ENCODE measurements at places on chromosomes 5 and 9. TPM values are rescaled to one million over a fixed set of nuclear protein-coding genes. Genes with fewer than 3 reads are reported as not detected.

GRCh38 chr9:83956086-83956435 lies 24.0 kb downstream of the HNRNPK start:
- DNase-seq = no peak

GRCh38 chr9:125509476-125509875 lies 197.5 kb downstream of the MAPKAP1 start:
- DNase-seq = no peak

DNA sequence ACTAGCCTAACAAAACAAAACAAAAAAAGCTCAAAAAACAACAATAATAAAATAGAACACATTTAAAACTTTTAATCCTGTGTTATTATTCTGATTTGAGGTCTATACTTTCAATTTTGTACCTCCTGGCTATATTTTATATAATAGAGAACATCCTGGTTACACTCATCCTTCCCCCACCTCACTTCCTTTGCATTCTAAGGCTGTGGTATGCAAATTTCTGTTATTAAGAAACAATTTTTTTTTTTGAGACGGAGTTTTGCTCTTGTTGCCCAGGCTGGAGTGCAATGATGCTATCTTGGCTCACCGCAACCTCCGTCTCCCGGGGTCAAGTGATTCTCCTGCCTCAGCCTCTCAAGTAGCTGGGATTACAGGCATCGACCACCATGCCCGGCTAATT lies 3.1 kb upstream of the RPL37 start:
- no peak for DNase-seq

- DNase-seq = no peak
These were observed 250.1 kb downstream of the FAM170A start for GRCh38 chr5:119879446-119879845.

DNA sequence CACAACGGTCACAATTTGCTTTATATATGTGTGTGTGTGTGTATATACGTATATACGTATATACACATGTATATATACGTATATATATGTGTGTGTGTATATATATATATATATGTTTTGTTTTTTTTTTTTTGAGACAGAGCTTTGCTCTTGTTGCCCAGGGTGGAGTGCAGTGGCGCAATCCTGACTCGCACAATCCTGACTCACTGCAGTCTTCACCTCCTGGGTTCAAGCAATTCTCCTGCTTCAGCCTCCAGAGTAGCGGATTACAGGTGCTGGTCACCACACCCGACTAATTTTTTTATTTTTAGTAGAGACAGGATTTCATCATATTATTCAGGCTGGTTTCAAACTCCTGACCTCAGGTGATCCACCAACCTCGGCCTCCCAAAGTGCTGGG lies 3.1 kb downstream of the RNF38 start:
- no peak for DNase-seq

- DNase-seq = no peak
These were observed 5.7 kb downstream of the TBCA start for GRCh38 chr5:77770293-77771005.

DNA sequence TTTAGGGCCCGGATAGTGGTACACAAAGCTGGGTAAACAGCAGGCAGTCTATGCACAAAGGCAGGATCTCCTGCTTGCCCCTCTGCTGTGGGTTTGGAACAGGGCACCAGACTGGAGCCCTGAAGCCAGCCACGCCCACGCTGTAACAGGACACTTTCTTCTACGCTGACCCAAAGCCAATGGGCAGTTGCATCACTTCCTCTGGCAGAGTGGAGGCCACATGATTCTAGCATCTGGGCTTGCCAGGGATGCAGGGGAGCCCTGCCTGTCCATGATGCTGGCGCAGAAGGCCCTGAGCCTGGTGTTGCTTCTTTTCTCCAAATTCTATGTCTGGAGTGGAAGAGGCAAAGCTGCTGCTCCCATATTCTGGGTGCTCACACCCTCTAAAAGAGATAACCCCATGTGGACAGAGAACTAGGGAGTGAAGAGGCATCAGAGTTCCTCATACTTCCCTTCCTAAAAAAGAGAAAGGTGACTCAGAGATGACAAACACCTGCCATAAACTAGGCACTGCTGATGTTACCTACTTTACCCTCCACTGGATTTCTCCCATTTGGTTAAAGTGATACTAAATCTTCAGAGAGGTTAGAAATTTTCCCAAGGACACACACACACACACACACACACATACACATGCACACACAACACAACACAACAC lies 260.3 kb upstream of the KLF4 start:
- peak; percentile 94 for DNase-seq

GRCh38 chr5:81021951-81022687 lies 62.0 kb downstream of the RASGRF2 start:
- DNase-seq = no peak

DNA sequence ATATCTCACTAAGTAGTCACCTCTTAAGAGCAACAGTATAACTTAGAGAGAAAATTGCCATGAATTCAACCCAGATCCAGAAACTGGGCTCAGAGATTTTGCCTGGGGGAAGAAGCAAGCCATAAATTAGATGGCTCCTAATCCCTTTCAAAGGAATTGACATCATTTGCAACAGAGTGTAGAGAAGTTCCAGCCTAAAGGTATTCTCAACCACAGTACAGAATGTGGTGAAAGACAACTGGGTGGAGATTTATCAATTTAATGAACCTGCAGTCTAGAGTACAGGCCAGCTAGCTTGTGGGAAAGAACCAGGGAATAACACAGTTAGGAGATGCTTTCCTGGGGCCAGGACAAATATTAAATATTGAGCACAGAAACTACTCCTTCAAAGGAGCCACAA lies 39.6 kb downstream of the CDKL3 start:
- no peak for DNase-seq

GRCh38 chr5:132190161-132190817 lies 37.4 kb downstream of the P4HA2 start:
- DNase-seq = peak; percentile 47

GRCh38 chr5:169182797-169183196 lies 118.1 kb downstream of the SLIT3 start:
- DNase-seq = no peak

GRCh38 chr5:143019157-143019556 lies 249.0 kb downstream of the ARHGAP26 start:
- no peak for DNase-seq

DNA sequence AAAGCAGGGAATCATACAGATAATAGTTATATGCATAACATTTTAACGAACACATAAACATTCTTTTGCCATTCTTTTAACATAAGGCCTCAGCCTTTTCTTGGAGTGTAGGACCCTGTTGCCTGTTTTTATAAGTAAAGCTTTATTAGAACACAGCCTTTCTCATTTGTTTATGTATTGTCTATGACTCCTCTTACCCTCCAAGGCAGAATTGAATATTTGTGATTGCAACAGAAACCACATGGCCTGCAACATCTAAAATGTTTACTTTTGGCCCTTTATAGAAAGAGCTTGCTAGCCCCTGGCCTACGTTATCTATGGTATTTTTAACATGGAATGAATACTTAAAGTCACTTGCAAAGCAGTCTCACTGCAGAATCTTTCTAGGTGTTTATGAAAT lies 2.6 kb downstream of the SLC31A1 start:
- no peak for DNase-seq

DNA sequence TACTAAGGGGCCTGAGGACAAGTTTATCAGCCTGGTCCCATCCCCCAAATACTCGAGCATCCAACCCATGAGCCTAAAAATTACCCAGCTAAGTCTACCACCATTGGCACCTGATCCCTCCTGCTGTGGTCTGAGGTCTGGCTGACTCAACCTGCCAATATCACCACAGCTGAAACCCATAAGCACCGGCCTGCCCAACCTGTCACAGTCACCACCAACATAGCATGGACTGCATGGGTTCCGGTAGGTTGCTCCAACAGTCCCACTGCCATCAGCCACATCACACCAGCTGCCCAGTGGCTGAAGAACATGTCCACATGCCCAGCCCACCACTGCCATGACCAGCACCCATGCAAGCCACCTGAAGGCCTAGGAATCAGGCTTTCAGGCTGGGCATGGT lies 495.0 kb downstream of the PRELID2 start:
- no peak for DNase-seq

DNA sequence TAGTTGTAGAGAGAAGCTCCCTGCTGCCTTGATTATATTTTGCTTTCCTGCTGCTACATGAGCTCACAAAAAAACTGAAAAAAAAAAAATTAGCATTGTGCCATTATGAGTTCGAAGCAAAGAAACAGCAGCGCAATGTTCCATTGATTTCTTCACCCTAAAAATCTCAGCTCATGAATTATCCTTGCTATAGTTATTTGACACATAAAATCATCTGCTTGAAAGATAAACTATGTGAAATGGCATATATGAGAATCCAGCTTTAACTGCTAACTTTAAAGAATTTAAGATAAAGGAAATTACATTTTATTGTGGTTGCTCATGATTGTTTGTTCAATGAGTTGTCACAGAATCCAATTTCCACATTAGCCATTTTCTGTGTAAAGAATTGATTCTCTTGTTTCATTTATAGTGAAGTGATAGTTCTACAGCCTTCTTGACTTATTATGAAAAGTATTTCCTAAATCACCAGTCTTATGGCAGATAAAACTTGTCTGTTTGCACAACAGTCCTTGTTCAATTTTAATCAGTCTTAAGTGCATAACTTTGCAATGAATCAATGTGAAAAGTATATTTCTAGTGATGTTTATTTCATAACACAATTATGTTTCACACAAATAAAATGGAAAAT lies 1275.0 kb upstream of the CDH9 start:
- DNase-seq = no peak

- DNase-seq = no peak
These were observed 287.1 kb upstream of the ZNF462 start for GRCh38 chr9:106575823-106576222.

DNA sequence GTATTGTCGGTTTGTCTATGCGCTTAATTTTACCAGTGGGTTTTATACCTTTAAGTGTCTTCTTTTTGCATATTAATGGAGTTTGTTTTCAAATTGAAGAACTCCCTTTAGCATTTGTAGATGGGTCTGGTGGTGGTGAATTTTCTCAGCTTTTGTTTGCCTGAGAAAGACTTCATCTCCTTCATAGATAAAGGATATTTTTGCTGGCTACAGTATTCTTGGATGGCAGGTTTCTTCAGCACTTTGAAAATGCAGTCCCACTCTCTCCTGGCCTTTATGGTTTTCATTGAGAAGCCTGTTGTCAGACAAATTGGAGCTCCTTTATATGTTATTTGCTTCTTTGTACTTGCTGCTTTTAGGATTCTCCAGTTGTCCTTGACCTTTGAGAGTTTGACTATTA lies 142.1 kb downstream of the RAB3C start:
- no peak for DNase-seq

- DNase-seq = no peak
These were observed 201.5 kb downstream of the AUH start for GRCh38 chr9:91160181-91160580.

DNA sequence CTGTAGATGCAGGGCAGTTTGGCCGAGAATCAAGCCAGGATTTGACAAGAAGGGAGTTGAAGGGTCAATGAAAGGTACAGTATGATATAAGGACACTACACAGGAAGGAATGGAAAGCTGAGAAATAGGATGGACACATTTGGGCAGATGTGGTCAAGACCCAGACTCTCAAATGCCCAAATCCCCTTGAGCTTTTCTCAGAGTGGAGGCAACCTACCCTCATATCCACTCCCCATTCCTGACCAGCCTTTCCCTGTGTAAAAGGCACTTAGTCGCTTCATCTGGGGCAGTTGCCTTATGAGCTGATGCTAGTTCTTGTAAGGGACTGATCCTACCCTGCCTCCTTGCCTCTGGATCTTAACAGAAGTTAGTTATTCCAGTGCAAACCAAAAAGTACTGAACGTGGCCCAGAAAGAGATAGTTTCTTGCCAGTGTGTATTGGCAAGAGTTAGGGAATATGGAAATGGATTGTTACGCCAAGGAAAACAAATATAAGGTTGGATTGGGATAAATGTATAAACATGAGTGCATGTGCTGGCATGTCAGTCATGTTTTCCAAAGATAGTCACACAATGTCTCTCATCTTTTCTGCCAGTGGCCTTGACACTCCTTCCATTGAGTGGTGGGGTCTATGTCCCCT lies 4.1 kb upstream of the MCCC2 start:
- DNase-seq = no peak

- no peak for DNase-seq
These were observed 87.9 kb downstream of the CEMIP2 start for GRCh38 chr9:71680189-71680980.

DNA sequence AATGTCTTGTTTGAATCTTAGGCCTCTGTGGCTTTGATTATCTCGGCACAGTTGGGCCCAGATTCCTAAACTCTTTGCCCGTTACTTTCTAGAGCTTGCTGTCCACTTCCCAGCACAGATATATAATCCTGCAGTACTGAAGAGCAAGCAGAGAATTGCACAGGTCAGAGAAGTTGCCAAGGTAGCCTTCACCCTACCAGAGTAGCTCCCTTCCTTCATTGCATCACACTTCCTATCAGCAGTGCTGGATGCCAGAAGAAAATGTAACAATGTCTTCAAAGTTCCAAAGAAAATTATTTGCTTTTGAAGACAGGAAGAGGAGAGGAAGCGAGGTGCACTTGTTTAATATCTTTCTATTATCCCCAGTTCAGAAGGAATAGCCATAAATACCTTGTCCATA lies 38.1 kb upstream of the SPATA31D4 start:
- DNase-seq = no peak

GRCh38 chr5:169190849-169191248 lies 110.1 kb downstream of the SLIT3 start:
- DNase-seq = no peak

DNA sequence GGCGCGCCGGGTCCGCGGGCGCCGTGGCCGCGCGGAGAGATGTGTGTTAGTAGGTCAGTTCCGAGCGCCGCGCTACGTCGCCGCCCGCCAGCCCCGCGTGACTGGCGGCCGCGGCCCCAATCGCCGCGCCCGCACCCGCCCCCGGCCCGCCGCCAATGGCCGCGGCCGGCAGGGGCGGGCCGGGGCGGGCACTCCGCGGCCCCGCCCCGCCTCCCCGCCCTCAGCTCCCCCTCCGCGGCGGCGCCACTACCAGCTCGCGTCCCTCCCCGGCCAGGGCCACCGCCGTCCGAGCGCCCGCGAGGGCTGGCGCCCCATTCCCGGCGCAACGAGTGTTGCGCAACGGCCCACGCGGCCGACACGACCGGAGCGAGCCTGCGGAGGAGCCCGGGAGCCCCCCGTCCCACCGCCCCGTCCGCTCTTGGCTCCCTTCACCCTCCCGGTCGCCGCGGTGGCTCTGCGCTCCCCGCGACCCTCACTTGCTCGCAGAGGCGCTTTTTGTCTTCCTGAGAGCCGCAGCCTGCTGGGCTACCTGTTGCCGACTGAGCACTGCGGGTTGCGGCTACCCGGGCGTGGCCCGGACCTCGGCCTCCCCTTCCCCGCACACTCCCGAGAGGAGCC lies at the start of gene NFIL3:
Gene NFIL3, minus strand, starts transcription at position 48 of the 618 bp plus-strand sequence. CDS start 13,098 bp downstream, outside the sequence.
- peak; percentile 76 for DNase-seq

GRCh38 chr9:112533660-112534059 lies 47.0 kb downstream of the KIAA1958 start:
- no peak for DNase-seq

Gene TMEM8B
- 6.7 TPM for total RNA-seq

Gene IFNK
- not detected for total RNA-seq

Gene SHISAL2B
- not detected for total RNA-seq

Gene NTRK2
- total RNA-seq = 23.2 TPM

Gene MLANA
- total RNA-seq = not detected

Gene MOB3B
- total RNA-seq = 34.4 TPM

Gene ARL14EPL
- total RNA-seq = not detected

Gene ADAMTSL1
- total RNA-seq = 186 TPM

Gene MYOT
- 1.2 TPM for total RNA-seq

Gene IFNA13
- not detected for total RNA-seq

Gene LCN9
- total RNA-seq = not detected

Gene FGD3
- 0.29 TPM for total RNA-seq

Gene ICE1
- 23.2 TPM for total RNA-seq

Gene DMGDH
- total RNA-seq = 5.7 TPM

Gene STKLD1
- 1.5 TPM for total RNA-seq

Gene LRRC70
- total RNA-seq = 3.3 TPM

Gene ZNG1A
- total RNA-seq = 23.3 TPM

Gene SH3RF2
- 4.1 TPM for total RNA-seq
